ENCODE measurements at places on chromosomes 16 and 17. TPM values are rescaled to one million over a fixed set of nuclear protein-coding genes. Genes with fewer than 3 reads are reported as not detected.
A peak's percentile ranks its signal among the peaks of the same experiment; 100 is the strongest.

The SCGB1C2 gene
- not detected for total RNA-seq

GRCh38 chr16:53374800-53375199, 59.5 kb upstream of the RBL2 start:
- H3K36me3 ChIP-seq = no peaks in the 10 kb centered on the region
- H3K4me3 ChIP-seq = no peak overlapping the region
- H3K4me1 ChIP-seq = peaks cover 6% of the 10 kb centered on the region
- no peak overlapping the region for H3K27ac ChIP-seq
- DNase-seq = no peak

The PRAC2 gene
- not detected for total RNA-seq

GRCh38 chr17:29753845-29754439, 131.2 kb upstream of the CORO6 start:
- no peaks in the 10 kb centered on the region for H3K36me3 ChIP-seq
- no peaks in the 10 kb centered on the region for H3K27me3 ChIP-seq
- DNase-seq = no peak
- H3K27ac ChIP-seq = no peak overlapping the region
- no peaks in the 10 kb centered on the region for H3K4me1 ChIP-seq
- H3K4me3 ChIP-seq = no peak overlapping the region

DNA sequence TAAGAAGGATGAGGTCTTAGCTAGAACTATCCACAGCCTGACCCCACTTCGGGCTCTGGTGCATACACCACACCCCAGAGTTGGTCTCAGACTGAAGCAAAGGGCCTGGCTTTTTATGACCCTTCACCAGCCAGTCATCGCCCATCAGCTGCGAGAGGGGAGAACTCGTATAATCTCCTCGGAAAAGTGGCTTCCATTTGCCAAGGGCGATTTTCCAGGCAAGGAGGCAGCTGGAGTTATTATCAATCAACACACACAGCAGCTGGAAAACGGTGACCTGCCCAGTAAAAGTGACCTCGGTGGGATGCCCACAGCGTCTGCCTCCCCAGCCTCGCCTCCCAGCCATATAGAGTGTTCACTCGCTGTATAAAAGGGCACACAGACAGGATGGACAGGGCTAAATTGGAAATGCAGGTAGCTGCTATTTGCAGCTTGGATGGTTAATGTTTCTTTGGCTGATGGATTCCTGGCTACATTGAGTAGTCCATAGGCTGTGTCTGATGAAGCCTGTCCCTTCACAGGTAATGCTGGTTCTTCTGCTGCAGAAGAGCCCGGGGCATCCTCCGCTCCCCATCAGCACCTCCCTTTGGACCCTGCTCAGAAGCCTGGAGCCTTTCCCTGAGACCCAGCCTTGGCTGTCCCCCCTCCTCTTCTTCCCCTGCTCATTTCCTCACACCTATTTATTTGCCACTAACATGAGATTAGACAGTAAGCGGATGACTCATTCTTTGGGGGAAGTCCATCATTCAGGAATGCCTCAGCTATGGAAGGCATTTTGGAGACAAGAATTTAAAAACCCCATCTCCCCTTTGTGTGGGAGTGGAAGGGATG, 45.7 kb downstream of the TMEM186 start:
- no peaks in the 10 kb centered on the region for H3K36me3 ChIP-seq
- no peaks in the 10 kb centered on the region for H3K27me3 ChIP-seq
- no peak overlapping the region for H3K4me3 ChIP-seq
- peak; percentile 32 for DNase-seq
- no peak overlapping the region for H3K27ac ChIP-seq
- H3K4me1 ChIP-seq = no peaks in the 10 kb centered on the region

The RNU2-1 gene
- total RNA-seq = not detected

- no peaks in the 10 kb centered on the region for H3K27me3 ChIP-seq
- no peak overlapping the region for H3K4me3 ChIP-seq
- no peak for DNase-seq
Measured at GRCh38 chr17:79117905-79118487, 43.4 kb downstream of the ENGASE start.

DNA sequence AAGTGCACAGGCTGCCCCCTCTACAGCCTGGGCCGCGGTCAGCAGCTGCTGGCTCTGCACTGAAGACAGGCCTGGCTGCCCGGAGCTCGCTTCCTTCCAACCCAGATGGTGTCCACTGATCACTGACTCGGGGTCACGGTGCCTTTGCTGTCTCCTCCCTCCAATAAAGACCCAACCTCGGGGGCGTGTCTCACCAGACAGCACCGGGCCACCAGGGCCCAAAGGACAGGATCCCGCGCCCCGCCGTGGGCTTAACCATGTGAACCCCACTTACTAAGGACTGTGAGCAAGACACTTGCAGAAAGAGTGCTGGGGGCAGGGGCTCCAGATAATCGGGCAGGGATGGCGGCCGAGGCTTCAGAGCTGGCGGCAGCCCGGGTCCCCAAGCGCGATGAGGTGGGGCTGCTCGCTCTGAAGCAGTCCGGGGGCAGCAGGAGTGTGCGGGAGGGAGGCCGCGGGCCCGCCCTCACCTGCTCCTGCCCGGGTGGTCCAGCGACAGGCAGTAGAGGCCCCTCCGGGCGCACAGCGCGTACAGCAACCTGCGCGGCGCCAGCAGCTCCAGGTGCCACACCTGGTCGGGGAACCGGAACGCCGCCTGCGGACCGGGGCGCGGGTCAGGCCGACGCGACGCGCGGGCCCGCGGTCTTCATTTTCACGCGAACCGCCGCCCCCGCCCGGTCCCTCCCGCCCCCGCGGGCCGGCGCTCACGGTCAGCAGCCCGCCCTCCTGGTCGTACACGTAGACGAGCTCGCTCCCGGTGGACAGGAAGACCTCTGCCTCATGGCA, 502 bp downstream of the FAAP100 start:
- H3K36me3 ChIP-seq = no peaks in the 10 kb centered on the region
- peak; percentile 40 for DNase-seq
- H3K27ac ChIP-seq = no peak overlapping the region
- H3K4me1 ChIP-seq = peaks cover 8% of the 10 kb centered on the region

- H3K27me3 ChIP-seq = no peaks in the 10 kb centered on the region
- H3K36me3 ChIP-seq = peaks cover 32% of the 10 kb centered on the region
- H3K4me1 ChIP-seq = peaks cover 25% of the 10 kb centered on the region
- peak overlapping the region; percentile 92 for H3K4me3 ChIP-seq
- DNase-seq = peak; percentile 66
Measured at GRCh38 chr16:56451753-56452689, 667 bp downstream of the OGFOD1 start.

DNA sequence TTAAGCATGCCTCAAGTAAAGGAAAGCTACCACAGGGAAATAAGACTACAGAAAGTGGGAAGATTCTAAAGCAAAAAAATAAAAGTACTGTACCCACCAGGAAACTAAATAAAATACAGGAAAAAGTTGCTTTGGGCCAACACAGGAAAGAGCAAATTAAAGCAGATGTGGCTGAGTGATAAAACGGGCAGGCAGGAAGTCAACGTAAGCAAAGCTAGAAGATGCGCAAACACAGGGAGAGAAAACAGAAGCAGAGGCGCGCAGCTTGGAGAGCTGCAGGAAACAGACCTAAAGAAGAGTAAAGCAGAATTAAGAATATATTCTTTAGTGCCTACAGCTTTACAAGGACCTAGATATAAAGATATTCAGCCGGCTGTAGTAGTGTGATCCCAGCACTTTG, 21.7 kb downstream of the USP36 start:
- H3K27me3 ChIP-seq = no peaks in the 10 kb centered on the region
- H3K36me3 ChIP-seq = peaks cover 57% of the 10 kb centered on the region
- no peak overlapping the region for H3K4me3 ChIP-seq
- no peak overlapping the region for H3K27ac ChIP-seq
- no peak for DNase-seq

GRCh38 chr16:87409781-87410180, 17.6 kb downstream of the MAP1LC3B start:
- no peaks in the 10 kb centered on the region for H3K4me1 ChIP-seq
- H3K27me3 ChIP-seq = no peaks in the 10 kb centered on the region
- H3K4me3 ChIP-seq = no peak overlapping the region
- no peak overlapping the region for H3K27ac ChIP-seq

Data from GM23338 (cell line).